ENCODE measurements at places on chromosomes 11 and 22. TPM values are rescaled to one million over a fixed set of nuclear protein-coding genes. Genes with fewer than 3 reads are reported as not detected.

Gene RFPL3
- total RNA-seq = not detected

Gene TRIM49
- not detected for total RNA-seq

Gene MAP6
- 0.27 TPM for total RNA-seq

Gene CALCA
- total RNA-seq = not detected

Gene PLAAT5
- not detected for total RNA-seq

Gene TMPRSS4
- total RNA-seq = not detected

Gene HPX
- 0.53 TPM for total RNA-seq

Gene GAB4
- not detected for total RNA-seq

Gene INS
- not detected for total RNA-seq

Gene OR6T1
- total RNA-seq = not detected

Gene KDELR3
- 46.8 TPM for total RNA-seq

Gene ACR
- total RNA-seq = 0.80 TPM

Gene STARD10
- total RNA-seq = 14.1 TPM

Gene PGA5
- not detected for total RNA-seq

Gene XKR3
- not detected for total RNA-seq

Gene TPBGL
- total RNA-seq = 0.07 TPM

Gene SEC14L6
- total RNA-seq = 0.29 TPM

Gene CRYBB2
- total RNA-seq = 0.27 TPM

Gene DEFB131B
- not detected for total RNA-seq

Gene IL18
- 0.80 TPM for total RNA-seq

Gene CHST1
- total RNA-seq = 58.4 TPM

Gene JAML
- 0.07 TPM for total RNA-seq

Gene IL17REL
- 0.22 TPM for total RNA-seq

Gene USP35
- total RNA-seq = 6.6 TPM

Gene SORL1
- total RNA-seq = 0.29 TPM

Gene MEI1
- 4.3 TPM for total RNA-seq

Gene TRIM48
- not detected for total RNA-seq

Gene TMEM218
- 21.0 TPM for total RNA-seq

Gene ARL2
- 58.4 TPM for total RNA-seq

Gene SCUBE1
- not detected for total RNA-seq

Gene SCN2B
- total RNA-seq = not detected

Gene C22orf39
- total RNA-seq = 16.2 TPM

Gene ZP1
- not detected for total RNA-seq

Gene RRP8
- total RNA-seq = 14.9 TPM

Gene ANO5
- total RNA-seq = 8.4 TPM
